Right atrium auricular region (tissue), 2 donors: ENCODE measurements at places on chromosomes 1 and 21. TPM values are rescaled to one million over a fixed set of nuclear protein-coding genes. Genes with fewer than 3 reads are reported as not detected.

The HLX gene
- 6.2 TPM for total RNA-seq

The TSACC gene
- not detected for total RNA-seq

The PIK3R3 gene
- total RNA-seq: 24.3 TPM

The HPCAL4 gene
- 1.3 TPM for total RNA-seq

The MEGF6 gene
- total RNA-seq: 14.9 TPM

The CHI3L2 gene
- 0.52 TPM for total RNA-seq

The ETV3L gene
- total RNA-seq: not detected

The RXRG gene
- total RNA-seq: 3.3 TPM

- no peaks in the 10 kb centered on the region for H3K36me3 ChIP-seq
- no peak overlapping the region for H3K4me3 ChIP-seq
- no peaks in the 10 kb centered on the region for H3K27me3 ChIP-seq
- no peak overlapping the region for H3K27ac ChIP-seq
- peaks cover 37% of the 10 kb centered on the region for H3K4me1 ChIP-seq
Observed at GRCh38 chr1:42961312-42962091, 2.8 kb upstream of the SLC2A1 start.

- no peak for DNase-seq
- peaks cover 28% of the 10 kb centered on the region for H3K4me1 ChIP-seq
- H3K36me3 ChIP-seq: no peaks in the 10 kb centered on the region
- H3K27ac ChIP-seq: no peak overlapping the region
Observed at GRCh38 chr1:165544996-165545395, 1.2 kb downstream of the LRRC52 start.

DNA sequence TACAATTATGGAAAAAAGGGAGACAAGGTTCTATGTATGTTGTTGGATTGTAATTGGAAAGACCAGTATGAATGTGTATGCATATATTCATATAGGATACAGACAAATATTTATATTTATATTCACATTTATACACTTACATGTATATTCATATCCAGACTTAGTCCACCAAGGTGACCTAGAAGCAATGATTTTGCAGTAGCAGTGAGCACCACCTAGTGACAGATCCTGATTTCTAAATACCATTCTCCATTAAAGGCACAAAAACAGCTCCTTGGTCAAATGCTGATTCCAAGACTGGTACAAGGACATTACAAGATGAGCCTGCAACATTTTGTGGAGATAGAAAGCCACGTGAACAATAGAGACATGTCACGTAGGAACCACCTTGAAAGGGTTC lies 153.4 kb downstream of the SDCCAG8 start:
- no peak overlapping the region for H3K4me3 ChIP-seq
- H3K27ac ChIP-seq: no peak overlapping the region
- H3K4me1 ChIP-seq: no peaks in the 10 kb centered on the region
- H3K27me3 ChIP-seq: no peaks in the 10 kb centered on the region
- no peaks in the 10 kb centered on the region for H3K36me3 ChIP-seq
- no peak for DNase-seq

DNA sequence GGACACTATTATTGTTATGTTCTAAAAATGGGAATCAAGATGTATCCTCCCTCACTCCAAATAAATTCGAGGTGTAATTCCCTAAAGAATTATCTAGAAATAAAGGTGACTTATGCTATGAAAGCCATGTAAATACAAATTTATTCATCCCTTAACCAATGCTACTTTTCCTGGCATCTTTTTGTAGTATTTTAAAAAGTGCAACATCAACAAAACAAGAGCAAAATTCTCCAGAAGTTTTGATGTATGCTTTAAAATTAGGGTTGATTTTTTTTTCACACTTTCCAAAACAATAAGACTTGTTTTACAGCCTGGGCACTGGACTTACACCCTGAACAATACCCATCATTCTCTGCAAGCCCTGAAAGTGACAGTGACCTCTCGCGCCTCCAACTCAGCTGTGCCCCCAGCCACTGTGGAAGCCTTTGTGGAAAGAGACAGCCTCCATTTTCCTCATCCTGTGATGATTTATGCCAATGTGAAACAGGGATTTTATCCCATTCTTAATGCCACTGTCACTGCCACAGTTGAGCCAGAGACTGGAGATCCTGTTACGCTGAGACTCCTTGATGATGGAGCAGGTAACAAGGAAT lies 21.4 kb upstream of the CLCA1 start:
- no peaks in the 10 kb centered on the region for H3K27me3 ChIP-seq
- DNase-seq: no peak
- H3K4me3 ChIP-seq: no peak overlapping the region
- no peak overlapping the region for H3K27ac ChIP-seq

DNA sequence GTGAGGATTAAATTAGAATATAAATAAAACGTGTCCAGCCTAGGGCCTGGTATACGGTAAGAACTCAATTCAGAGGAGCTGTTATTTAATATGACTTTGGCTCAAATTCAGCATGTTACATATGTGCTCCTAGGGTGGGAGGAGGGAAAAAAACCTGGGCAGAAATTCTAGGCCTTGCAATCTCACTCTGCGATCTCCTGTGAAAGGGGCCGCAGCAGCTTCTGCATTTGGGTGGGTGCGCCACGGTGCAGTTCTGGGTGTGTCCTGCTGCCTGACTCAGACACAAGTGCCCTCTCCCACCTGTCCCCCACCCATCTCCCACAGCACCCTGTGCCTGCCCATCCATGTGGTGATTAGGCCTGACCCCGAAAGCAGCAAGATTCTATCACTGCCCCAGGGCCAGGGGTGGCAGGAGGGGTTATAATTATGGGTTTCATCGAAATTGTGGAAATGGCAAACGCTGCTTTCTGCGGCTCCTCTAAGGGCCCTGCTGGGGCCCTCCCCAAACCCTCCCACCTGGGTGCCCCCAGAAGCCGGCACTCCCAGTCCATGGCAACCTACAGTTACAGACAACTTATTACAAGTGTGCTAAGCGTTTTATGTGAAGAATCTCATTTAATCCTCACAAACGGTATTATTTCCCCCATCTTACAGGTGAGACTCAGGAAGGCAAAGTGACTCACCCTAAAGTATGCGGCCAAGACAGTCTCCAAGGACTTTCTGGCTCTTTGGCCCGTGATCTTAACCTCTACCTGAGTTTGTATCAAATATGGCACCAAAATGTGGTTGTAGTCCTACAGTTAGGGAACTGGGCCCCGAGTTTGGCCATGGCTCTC lies 25.5 kb upstream of the GRHL3 start:
- H3K36me3 ChIP-seq: no peaks in the 10 kb centered on the region
- H3K4me1 ChIP-seq: no peaks in the 10 kb centered on the region
- no peak for DNase-seq
- no peak overlapping the region for H3K27ac ChIP-seq
- no peaks in the 10 kb centered on the region for H3K27me3 ChIP-seq

- H3K27me3 ChIP-seq: no peaks in the 10 kb centered on the region
- no peaks in the 10 kb centered on the region for H3K4me1 ChIP-seq
- no peak overlapping the region for H3K4me3 ChIP-seq
- no peak for DNase-seq
- peak overlapping the region; percentile 78 for H3K27ac ChIP-seq
Observed at GRCh38 chr1:2267051-2267830, 39.1 kb downstream of the SKI start.

DNA sequence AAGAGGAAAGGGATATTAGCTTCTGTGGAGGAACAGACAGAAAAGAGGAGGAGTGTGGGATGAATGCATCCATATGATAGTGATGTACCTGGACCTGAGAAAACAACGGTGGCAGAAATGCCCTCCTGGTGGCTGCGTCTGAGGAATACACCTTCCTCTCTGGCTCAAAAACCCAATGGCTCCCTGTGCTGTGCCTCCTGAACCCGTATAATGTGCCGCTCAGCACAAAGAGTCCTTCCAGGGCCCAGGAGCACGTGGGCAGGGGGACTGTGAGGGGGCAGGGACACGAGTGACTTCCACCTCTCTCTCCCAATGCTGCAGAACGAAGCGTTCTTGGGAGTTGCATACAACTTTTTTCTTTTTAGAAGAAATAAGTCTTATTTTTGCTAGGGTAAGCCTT lies 31.2 kb downstream of the IRF2BP2 start:
- H3K4me3 ChIP-seq: no peak overlapping the region
- no peaks in the 10 kb centered on the region for H3K27me3 ChIP-seq
- no peaks in the 10 kb centered on the region for H3K36me3 ChIP-seq
- H3K27ac ChIP-seq: no peak overlapping the region

GRCh38 chr1:4344065-4344732 lies 310.2 kb upstream of the AJAP1 start:
- no peaks in the 10 kb centered on the region for H3K4me1 ChIP-seq
- no peak for DNase-seq
- no peak overlapping the region for H3K4me3 ChIP-seq
- no peaks in the 10 kb centered on the region for H3K36me3 ChIP-seq

DNA sequence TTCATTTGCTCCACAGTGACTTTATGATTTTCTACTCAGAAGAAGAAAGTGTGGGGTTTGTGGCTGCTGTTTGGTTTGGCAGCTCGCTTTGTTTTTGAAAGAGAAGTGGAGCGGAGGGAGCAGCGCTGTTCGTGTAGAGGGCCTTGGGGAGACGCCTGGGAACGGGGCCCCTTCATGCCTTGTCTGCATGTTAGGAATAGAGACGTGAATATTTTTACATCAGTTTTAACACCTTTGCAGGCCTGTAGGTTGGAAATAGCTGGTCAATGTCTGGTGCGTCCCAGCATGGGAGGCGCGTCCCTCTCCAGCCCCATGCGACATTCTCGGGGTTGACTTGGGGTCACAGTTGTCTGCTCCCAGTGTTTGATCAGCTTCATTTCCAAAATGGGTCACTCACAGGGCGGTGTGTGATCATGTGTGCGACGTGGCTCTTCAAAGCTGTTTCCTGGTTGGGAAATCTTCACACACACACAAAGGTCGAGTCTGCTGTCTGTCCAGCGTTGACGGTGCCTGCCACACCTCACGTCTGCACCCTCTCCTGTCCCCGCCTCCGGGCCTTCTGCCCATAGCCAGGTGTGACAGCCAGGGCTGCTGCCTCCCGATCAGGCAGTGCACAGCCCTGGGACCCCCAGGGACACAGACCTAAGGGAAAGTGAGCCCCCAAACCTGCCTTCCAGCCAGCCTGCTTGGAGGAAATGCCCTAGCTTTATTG lies 149.2 kb downstream of the PSMG1 start:
- no peaks in the 10 kb centered on the region for H3K4me1 ChIP-seq
- no peaks in the 10 kb centered on the region for H3K36me3 ChIP-seq
- no peaks in the 10 kb centered on the region for H3K27me3 ChIP-seq

DNA sequence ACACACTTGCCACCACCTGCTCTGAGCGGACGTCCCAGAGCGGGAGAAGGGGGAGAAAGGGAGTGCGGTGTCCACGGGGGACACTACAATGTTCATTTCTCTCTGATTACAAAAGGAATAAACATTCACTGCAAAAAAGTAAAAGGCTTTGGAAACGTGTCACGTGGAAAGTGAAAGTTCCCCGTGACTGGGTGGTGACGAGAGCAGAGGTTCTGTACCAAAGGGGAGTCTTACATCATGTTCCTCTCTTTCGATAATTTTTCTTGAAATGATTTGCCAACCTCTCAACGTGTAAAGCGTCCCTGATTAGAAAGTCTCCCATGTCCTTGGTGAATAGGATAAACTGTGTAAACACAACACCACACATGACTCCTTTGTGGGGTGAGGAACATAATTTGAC lies 22.0 kb upstream of the PRDM15 start:
- H3K4me1 ChIP-seq: no peaks in the 10 kb centered on the region
- no peak overlapping the region for H3K4me3 ChIP-seq
- H3K27me3 ChIP-seq: no peaks in the 10 kb centered on the region
- DNase-seq: no peak
- peaks cover 14% of the 10 kb centered on the region for H3K36me3 ChIP-seq

DNA sequence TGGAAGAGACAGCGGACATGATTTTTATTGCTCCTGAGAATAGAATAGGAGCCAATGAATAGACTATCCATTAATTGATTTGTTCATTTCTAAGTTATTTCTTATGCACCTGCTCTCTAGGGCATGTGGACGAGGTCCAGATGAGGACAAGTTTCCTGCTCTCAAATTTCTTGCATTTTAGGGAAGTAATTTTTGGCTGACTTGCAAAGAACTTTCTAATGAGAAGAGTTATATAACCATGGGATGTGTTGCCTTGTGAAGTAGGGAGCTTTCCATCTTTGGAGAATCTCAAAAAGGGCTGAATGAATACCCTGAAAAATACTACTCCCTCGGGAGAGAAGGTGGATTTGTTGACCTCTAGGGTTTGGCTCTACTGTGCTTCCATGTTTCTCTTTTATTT lies 243.0 kb downstream of the KIF26B start:
- H3K27ac ChIP-seq: no peak overlapping the region
- no peak overlapping the region for H3K4me3 ChIP-seq
- H3K4me1 ChIP-seq: no peaks in the 10 kb centered on the region
- no peak for DNase-seq
- H3K36me3 ChIP-seq: no peaks in the 10 kb centered on the region
- H3K27me3 ChIP-seq: no peaks in the 10 kb centered on the region

GRCh38 chr1:101437800-101438199 lies 201.0 kb downstream of the S1PR1 start:
- H3K27ac ChIP-seq: no peak overlapping the region
- no peak overlapping the region for H3K4me3 ChIP-seq
- no peaks in the 10 kb centered on the region for H3K27me3 ChIP-seq
- no peaks in the 10 kb centered on the region for H3K4me1 ChIP-seq
- DNase-seq: no peak

DNA sequence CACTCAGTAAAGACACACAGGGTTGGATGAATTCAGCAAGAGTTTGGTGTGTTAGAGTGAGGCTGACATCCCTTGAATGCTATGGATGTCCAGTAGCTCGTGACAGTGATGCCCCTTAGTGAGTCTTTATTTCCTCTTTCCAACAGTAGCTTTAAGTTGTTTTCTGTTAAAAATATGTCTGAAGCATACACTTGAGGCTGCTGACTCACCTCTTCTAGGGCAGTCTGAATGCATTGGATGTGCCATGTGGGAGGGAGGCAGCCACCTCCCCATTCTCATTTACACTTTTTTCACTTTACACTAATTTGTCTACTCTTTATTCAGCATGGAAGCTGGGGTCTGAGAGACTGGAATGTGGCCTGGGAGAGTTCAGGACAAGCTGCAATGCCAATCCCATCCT lies 17.6 kb downstream of the NOS1AP start:
- no peaks in the 10 kb centered on the region for H3K27me3 ChIP-seq
- H3K27ac ChIP-seq: no peak overlapping the region
- no peaks in the 10 kb centered on the region for H3K36me3 ChIP-seq
- no peak overlapping the region for H3K4me3 ChIP-seq

DNA sequence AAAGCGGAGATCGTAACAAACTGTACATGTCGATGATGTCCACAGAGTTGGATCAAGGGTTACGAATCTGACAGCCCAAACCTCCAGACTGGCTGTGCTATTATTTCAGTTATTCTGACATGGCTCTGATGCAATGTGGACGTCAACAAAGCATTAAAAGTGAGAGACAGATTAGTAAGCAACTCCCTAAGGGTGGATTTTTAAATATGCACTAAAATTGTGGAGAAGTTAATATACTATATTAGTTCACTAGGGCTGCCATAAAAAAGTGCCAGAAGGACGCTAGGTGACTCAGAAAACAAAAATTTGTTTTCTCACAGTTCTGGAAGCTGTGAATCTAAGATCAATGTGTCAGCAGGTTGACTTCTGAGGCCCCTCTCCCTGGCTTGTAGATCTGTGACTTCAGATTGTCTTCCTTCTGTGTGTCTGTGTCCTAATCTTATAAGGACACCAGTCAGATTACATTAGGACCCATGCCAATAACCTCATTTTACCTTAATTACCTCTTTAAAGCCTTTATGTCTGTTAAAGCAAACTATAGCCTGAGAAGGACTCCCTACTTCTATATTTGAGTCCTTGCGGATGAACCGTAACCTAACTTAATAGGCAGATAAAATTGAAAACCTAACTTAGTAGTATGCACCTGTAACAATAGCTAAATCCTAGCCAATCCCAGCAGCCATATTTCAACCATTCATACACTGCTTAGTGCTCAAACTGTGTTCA lies 66.0 kb upstream of the BACH1 start:
- no peaks in the 10 kb centered on the region for H3K36me3 ChIP-seq
- H3K4me3 ChIP-seq: no peak overlapping the region
